ENCODE measurements at places on chromosomes 5 and 9. TPM values are rescaled to one million over a fixed set of nuclear protein-coding genes. Genes with fewer than 3 reads are reported as not detected.

GRCh38 chr5:41264019-41264418, 50.7 kb upstream of the C6 start:
- no peak for DNase-seq

DNA sequence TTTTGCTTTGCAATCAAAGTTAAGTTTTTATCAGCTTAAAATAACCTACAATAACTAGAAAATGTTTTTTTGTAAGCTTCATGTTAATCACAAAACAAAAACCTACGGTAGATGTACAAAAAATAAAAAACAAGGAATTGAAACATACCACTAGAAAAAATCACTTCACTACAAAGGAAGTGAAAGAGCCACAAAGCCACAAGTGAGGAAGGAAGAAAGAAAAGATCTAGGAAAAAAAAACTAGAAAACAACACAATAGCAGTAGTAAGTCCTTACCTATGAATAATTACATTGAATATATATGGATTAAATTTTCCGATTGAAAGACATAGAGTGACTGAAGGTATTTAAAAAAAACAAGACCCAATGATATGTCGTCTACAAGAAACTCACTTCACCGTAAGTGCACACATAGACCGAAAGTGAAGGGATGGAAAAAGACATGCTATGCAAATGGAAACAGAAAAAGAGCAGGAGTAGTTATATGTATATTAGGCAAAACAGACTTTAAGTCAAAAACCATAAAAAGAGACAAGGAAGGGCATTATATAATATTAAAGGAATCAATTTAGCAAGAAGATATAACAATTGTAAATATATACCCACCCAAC, 13.4 kb upstream of the ZDHHC21 start:
- no peak for DNase-seq

DNA sequence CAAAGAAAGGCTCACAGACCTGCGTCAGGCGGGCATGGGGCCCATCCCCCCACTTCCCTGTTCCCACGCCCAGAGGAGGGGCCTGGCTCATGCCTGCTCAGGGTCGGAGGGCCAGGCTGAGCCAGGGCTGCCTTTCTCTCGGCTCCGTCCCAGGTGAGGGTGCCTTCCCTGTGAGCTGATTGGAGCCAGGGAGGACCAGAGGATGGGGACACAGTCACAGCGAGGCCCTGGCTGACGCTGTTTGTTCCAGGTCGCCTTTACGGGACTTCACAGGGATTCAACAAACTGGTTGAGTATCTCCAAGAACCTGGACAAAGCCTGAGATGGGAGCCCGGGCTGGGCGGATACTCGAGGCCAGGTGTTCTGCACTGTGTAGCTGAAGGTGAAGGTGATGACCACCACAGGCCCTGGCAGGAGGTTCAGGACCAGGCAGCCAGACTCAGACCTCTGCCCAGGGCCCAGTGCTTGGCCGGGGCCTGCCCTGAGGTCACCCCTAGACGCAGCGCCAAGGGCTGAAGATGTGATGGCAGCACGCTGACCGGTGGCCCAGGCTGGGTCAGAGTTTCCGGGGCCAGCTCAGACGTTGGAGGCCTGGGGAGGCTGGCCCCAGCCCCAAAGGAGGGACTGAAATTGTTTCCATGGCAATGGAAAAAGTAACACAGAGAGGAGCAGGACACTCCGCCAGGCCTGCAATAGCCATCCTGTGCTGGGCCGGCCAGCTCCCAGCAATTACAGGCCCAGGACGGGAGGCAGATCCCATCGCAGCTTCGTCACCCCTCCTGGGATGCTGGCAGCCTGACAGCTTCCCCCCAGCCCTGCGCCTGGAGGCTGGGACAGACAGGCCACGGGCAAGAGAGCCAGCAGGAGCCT, 65.3 kb upstream of the ADAMTS2 start:
- no peak for DNase-seq

GRCh38 chr9:13629067-13629466, 349.6 kb upstream of the MPDZ start:
- no peak for DNase-seq

DNA sequence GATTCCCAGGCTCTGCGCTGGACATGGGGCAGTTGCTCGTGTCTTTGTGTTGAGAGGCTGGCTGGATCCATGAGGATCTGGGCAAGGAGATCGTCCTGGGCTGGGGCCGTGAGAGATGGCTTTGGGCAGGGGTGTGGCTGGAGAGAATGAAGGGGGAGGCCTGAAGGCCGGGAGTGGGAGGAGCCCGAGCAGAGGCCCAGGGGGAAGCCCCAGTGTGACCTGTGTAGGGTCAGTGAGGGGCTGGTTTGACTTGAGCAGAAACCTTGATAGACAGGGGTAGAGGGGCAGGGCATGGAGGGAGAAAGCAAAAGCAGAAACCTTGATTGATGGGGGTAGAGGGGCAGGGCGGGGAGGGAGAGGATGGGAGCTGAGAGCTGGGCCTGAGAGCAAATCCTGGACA, 54.4 kb upstream of the ASS1 start:
- no peak for DNase-seq

DNA sequence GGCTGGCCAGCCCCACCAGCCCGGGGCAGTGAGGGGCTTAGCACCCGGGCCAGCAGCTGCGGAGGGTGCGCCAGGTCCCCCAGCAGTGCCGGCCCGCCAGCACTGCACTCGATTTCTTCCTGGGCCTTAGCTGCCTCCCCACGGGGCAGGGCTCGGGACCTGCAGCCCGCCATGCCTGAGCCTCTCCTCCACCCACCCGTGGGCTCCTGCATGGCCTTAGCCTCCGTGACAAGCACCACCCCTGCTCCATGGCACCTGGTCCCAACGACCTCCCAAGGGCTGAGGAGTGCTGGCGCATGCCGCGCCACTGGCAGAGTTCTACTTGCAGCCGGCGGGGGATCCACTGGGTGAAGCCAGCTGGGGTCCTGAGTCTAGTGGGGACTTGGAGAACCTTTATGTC, 452.6 kb downstream of the AGTPBP1 start:
- no peak for DNase-seq

GRCh38 chr9:133807037-133807436, 68.9 kb upstream of the SARDH start:
- no peak for DNase-seq

DNA sequence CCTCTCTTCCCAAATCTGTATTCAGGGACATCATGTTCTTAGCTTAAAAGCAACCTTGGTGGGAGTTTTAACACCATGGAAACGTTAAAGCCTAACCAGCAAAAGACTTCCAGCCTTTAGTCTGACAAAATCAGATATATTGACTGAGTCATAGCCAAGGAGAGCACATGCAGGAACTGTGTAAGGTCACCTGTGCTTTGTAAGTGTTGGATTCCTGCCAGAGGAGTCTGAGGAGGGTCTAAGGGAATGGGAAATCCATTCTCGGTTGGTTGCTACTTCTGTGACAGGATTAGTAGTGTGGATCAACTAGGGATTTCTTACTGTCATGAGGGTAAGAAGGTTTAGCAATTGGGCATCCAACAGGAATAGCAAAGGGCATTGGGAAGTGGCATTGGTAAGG, 142.0 kb upstream of the CHD1 start:
- no peak for DNase-seq

DNA sequence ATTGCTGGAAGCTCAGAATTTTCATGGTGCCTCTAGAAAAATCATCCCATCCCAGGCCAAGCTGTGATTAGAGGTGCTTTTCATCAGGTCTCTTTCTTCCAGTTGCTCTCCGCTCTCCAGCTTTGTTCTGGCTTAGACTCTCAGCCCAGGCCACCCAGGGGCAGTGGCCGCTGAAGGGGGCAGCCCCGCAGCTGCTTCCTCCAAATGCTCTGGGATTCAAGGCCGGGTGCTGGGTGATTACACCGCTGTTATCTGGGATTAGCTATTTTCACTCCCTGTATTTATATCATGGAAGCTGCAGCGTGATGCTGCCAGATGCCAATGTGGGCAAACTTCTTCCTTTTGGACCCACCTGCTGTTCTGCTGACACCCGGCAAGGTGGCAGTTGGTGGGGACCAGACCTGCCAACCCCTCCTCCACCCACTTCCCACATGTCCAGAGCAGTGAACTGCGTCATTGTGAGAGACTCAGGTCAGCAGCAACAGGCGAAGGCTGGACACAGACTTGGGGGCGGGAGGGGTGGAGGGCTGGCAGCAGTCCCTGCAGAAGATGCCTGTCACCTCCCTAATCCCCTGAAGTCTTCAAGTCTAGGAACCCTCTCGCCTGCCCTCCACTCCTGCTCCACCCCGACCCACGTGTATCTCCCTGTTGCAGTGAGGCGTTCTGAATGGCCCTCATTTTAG, 33.9 kb upstream of the NKX2-5 start:
- DNase-seq: no peak

GRCh38 chr5:162434281-162434680, 366.7 kb downstream of the GABRG2 start:
- no peak for DNase-seq

GRCh38 chr9:136725612-136726011, 13.2 kb downstream of the DIPK1B start:
- no peak for DNase-seq

DNA sequence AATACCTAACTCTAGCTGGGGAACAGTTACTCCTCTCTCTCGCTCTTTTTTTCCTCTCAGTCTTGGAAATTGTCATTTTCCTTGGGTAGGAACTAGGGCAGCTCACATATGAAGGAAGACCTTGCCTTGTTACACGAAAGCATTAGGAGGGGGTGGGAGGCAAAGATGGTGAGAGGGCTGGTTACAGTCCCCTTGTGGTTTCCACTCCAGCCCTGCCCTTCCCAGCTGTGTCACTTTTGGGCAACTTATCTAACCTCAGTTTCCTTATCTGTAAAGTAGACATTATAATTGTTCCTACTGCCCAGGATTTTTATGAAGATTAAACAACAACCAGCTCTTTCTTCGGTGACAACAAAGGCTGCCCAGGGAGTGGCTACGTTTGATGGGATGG, 196.2 kb upstream of the CLINT1 start:
- DNase-seq: no peak

GRCh38 chr9:93261735-93262523, 78.0 kb downstream of the WNK2 start:
- DNase-seq: no peak

PCDHGA9 gene
- total RNA-seq: 0.86 TPM

PCDHGA2 gene
- 0.32 TPM for total RNA-seq

IL31RA gene
- total RNA-seq: not detected

PRRX2 gene
- 0.68 TPM for total RNA-seq

APBA1 gene
- total RNA-seq: 4.4 TPM

POC5 gene
- 17.8 TPM for total RNA-seq

IFNK gene
- total RNA-seq: not detected

SLC25A2 gene
- 0.72 TPM for total RNA-seq
